ENCODE measurements at places on chromosomes 7 and 10. TPM values are rescaled to one million over a fixed set of nuclear protein-coding genes. Genes with fewer than 3 reads are reported as not detected.

- DNase-seq: no peak
Observed at GRCh38 chr10:59903871-59904270, 2.5 kb downstream of the CCDC6 start.

- DNase-seq: no peak
Observed at GRCh38 chr7:151671514-151671913, 151.8 kb upstream of the RHEB start.

The VENTX gene
- not detected for total RNA-seq

The ANKRD22 gene
- total RNA-seq: not detected

The PNLIP gene
- not detected for total RNA-seq
